ENCODE measurements at places on chromosomes 4 and X.

GRCh38 chrX:42988700-42989099, 210.7 kb upstream of the PPP1R2C start:
- DNase-seq, result no peak

GRCh38 chr4:88613417-88613875, 21.2 kb downstream of the HERC3 start:
- DNase-seq, result peak; percentile 14

DNA sequence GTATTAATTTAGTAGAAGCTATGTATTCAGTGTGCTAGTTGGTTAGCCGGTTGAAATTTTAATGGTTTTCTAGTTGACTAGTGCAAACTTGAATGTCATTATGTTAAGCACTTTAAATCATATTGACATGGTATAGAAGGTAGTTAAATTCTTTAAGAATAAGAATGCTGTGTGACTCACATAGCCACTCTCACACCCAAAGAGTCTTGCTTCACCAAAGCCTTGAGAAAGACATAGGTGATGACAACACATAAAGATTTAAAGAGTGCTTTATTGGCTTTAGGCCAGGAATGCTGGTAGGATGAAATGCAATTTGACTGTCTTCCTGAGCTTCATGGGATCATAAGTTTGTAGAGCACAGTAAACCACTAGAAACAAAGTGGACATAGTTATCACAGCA, 85.3 kb downstream of the DCAF8L2 start:
- DNase-seq, result no peak

GRCh38 chr4:79603681-79604080, 195.7 kb upstream of the GK2 start:
- DNase-seq, result no peak

Measured in DMS 273 treated with DMSO at 0.1 percent for 48 hours (cell line).